ENCODE measurements at places on chromosomes 4 and X.

DNA sequence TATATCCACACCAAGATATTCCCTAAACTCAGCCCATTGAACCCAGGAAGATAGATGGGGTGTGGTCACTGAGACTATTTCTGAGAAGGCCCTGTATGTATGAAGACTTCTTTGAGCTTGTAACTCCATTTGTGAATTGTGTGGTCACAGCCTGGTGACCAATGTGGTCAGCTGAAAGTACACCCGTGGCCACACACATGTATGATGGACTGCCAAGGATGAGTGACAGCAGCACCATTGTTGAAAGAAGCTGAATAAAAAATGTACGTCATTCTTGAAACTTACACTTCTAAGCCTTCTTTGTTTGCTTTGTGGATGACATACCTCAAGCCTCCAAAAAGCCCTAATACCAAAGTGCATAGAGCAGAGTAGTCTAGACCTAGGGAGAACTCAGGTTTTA is 581.4 kb downstream of the RAB28 start:
- DNase-seq: no peak

- DNase-seq: no peak
Measured at GRCh38 chr4:83002329-83002728, 8.3 kb downstream of the LIN54 start.

DNA sequence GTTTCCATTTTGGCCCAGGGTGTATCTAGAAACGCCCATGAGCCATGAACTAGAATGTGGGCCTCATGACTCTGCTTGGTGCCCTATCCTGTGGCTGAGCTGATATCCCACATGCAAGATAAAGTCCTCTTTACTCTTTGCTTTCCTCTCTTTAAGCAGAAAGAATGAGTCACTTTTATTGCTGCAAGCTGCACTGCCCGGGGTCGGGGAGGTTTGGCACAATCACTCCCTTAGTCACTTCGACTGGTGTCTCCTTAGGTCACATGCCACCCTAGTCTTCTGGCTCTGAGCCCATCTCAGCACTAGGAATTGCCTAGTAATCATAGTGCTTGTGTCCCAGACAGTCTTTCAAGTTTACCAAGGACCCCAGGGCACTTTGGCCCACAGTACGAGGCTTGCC is 75.1 kb upstream of the CXorf66 start:
- DNase-seq: no peak

GRCh38 chrX:16310326-16310725 is 143.0 kb downstream of the MAGEB17 start:
- no peak for DNase-seq

- DNase-seq: no peak
Measured at GRCh38 chrX:23035493-23035892, 35.7 kb downstream of the DDX53 start.

DNA sequence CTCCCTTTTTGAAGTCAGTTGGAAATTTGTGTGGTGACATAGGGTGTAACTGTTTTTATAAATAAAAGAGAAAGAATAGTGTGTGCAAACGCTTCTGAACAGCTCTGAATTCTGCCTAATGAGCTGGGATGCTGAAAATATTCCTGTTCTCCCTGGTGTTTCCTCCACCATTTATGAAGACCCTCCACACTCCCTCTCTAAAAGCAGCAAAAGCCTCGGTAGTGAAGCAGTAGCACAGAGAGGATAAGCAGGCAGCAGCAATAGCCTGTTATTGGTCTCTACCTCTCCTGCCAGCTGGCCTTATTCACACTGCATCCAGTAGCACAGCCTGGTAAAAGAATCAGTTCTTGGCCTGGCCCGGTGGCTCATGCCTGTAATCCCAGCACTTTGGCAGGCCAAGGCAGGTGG is 406.1 kb downstream of the IQCM start:
- no peak for DNase-seq

DNA sequence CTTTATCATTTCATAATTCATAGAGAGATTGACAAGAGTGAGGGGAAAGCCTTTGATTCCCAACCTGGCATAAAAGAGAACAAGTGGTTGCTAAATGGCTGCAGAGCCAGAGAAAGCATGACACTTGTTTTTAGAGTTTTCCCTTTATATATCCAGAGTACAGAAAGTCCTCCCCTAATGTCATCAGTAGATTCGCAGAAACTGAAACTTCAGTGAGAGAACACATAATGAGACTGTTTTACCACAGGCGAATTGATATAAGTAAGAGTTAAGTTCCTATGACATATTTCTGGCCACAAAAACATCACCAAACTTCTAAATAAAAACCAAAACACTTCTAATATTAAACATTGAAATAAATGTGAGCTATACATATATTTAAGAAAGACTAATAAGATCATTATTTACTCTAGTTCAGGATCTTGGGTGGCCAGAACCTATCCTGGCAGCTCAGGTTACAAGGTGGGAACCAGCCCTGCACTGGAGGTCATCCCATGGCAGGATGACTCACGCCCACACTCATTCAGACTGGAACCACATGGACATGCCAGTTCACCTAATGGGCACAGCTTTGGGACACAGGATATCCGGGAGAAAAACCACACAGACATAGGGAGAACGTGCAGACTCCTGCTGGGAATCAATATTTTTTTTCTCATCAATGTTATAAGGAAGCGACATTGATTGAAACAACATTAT is 35.5 kb downstream of the NWD2 start:
- DNase-seq: no peak

- DNase-seq: no peak
Measured at GRCh38 chr4:177555007-177555574, 112.9 kb upstream of the AGA start.

DNA sequence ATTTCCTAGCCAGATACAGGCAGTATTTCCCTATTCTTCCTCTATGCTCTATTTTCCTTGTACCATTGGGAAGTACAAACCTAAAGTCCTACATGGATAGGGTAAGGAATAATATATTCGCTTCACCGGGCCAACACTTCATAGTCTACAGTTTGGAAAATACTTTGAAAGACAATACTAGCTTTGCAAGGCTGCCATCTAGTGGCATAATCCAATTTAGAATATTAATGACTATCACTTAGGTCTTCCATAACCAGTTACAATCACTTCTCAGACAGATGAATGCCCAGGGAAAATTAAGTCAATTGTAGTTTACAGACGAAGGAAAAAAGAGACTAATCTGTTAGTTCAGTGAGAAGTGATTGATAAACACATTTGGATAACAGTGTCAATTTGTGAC is 141.0 kb upstream of the FAM47C start:
- no peak for DNase-seq

- no peak for DNase-seq
Measured at GRCh38 chr4:145694929-145695328, 15.0 kb downstream of the C4orf51 start.

DNA sequence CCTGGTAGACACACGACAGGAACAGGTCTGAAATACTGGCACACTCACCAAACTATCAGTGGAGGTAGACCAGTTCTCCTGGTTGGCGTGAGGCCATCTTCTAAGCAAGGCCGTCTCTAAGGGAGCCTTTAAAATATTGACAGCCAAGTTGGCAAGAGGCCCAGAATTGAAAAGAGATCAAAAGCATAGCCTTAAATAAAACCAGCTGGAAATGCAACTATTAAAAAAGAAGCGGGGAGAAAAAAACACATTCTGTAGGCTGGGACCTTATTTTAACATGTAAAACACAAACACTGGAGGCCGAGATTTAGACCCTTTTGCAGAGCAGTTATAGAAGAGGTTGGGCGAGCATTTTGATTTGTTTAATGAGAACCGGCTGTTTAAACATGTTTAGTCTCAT is 233.0 kb upstream of the CLNK start:
- no peak for DNase-seq

GRCh38 chr4:66602622-66603021 is 932.3 kb upstream of the EPHA5 start:
- no peak for DNase-seq

GRCh38 chr4:128782076-128782715 is 27.3 kb upstream of the JADE1 start:
- DNase-seq: peak; percentile 11

DNA sequence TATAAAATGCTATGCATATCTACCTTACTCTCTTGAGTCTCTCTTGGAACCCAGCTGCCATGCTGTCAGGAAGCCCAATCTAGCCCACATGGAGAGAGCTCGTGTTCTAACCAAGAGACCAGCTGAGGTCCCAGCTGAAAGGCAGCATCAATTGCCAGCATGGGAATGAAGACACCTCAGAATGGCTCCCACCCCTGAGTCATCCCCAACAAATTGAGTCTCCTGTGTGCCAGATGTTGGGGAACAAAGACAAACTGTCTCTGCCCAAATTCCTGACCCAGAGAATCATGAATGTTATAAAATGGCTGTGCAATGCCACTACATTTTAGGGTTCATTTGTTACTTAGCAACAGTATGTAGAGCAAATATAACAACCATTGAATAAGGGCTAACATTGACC is 105.2 kb upstream of the STX18 start:
- DNase-seq: no peak

DNA sequence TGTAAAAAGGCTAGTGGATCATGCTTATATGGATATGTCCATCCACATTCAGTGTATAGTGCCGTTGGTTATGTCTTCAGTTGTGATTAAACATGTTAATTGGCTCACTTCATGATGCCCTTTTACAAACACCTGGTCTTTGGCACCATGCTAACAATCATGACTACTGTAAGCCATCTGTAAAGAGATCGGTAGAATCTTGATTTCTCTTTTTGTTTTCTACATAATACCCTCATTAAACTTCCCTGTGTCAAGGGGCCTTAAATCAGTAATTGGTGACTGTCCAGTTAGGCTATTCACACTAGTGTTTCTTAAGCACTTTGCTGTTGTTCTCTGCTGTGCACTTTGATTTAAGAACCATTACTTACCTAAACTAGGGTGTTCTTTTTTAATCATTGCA is 475.2 kb downstream of the RPA4 start:
- no peak for DNase-seq

DNA sequence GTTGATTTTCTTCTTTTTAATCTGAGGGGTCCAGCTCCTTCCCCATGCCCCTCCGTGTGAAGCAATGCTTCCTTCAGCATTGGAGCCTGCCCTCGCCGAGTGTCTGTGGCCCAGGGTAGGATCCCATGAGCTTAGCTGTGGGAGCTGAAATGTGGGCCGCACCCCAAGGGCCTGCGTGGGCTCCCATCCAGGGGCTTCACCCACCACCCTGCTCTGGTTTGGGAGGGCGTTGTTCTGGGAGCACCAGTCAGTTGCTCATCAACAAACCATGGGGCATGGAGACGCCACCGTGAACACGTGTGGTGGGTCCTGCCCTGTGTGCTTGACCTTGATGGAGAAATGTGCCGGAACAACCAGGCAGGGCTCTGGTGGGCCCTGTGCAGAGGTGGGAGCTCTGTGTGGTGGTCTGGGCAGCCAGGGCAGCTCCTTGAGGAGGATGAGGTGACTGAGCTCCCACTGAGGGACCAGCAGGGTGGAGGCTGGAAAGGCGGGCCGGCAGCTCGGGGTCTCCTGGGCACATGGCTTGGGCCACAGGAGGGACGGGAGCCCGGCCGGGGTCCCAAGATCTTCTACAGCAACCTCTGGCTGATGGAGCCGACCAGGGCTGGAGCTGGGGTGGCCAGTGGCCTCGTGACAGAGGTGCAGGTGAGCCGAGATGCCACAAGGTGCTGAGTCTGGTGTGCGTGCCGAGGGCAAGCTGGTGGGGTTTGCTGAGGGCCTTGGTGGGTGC is 39.6 kb upstream of the NKX1-1 start:
- DNase-seq: no peak

GRCh38 chrX:122546269-122546668 is 637.8 kb upstream of the GRIA3 start:
- DNase-seq: no peak

DNA sequence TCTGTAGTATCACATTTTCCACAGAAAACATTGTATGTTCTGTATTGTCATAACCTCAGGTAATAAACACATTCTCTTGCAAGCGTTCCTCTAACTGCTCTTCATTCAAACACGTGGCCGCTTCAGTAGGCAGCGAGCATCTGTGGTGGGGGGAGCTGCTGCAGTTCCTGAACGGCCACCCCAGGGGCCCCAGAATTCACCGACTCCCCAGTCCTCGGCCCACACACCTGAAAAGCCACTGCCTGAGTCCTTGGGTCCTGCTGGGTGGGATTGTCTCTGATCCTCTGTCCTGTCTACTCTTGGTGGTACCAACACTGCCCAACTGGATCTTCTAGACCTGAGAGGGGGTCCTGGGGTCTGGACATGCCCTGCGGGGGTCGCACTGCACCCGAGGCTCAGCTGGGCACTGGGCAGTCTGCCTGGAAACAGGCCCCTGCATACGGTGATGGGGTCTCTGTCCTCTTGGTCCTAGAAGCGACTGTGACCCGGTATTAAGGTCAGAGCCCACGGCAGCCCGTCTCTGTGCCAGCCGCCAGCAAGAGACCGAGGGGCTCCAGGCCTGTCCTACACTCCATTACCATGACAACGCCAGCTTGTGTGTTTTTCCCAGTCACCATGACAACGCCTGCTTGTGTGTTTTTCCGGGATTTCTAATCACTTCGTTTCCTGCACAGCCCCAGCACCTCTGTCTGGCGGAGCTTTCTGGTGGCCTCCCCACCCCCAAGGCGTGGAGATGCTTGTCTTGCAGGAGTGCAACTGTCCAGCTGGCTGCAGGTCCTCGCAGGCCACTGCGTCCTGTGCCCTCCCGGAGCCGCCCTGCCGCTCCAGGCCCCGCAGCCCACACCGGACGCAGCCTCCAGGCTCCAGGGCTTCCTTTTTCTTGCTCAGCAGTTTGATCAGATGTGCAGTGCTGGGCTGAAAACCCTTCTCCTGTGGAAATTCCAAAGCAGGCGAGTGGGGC is 16.0 kb downstream of the CTBP1 start:
- DNase-seq: no peak

- DNase-seq: no peak
Measured at GRCh38 chr4:1598206-1599025, 85.7 kb downstream of the FAM53A start.

DNA sequence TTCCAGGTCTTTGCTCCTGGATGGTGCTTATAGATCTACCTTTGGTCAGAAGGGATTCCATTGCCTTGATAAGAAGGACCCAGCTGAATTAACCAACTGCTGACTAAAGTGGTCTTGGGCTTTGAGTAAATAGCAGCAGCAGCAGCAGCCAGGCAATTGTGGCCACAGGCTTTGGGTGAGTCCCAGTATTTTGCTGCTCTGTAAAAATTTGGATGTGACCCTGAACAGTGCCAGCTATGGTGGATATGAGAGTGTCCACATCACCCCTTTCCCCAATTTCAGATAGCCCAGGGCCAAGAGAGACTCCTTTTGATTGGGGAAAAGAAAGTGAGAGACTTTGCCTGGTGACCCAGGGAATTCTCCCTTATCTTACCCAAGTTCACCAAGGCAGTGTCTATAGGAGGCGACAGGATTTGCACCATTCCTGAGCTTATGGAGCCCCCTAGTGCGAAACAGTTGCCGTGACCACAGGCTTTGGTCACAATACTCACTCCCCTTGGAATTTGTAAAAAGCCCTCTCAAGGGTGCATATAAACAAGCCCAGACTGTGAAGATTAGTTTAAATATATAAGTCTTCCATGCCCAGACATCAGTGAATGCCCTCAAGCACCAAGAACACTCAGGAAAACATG is 518.0 kb downstream of the TMA16 start:
- no peak for DNase-seq

DNA sequence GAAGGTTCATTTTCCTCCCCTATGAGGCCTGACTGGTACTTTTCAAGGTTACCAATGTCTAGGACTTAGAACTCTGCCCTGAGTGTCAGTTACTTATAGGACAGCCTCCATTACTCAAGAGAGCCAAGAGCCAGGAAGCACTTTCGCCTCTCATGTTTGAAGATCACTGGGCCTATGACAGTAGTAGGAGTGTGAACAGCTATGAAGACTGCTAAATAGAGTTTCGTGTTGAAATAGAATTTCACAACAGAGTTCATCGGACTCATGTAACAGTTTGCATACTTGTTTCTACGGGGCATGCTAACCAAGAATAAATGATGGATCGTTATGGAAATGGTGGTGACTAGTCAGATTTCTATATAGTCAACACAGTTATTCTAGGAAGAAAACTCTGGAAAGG is 97.8 kb upstream of the GPC4 start:
- no peak for DNase-seq

Measured in stimulated activated CD4-positive, alpha-beta T cell treated with anti-CD3 and anti-CD28 coated beads, Interleukin-1b, Interleukin-23, amount 100 ng/mL, for 1 hour (primary cell).